NAMALWA (cell line): ENCODE measurements at places on chromosomes 5 and 9.

DNA sequence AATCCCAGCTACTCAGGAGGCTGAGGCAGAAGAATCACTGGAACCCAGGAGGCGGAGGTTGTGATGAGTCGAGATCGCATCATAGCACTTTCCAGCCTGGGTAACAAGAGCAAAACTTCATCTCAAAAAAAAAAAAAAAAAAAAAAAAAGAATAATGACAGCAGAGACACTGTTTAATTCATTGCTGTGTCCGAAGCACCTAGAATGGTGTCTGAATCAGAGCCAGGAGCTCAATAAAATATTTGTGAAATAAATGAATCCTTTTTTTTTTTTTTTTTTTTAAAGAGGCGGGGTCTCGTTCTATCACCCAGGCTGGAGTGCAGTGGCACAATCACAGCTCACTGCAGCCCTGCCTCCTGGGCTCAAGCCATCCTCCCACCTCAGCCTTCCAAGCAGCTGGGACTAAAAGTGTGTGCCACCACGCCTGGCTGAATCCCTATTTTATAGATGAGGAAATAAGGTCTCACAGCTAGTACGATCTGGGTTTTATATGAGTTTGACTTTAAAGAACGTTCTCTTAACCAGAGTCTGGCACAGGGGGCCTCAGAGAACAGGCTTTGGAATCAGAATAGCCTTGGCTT, 47.8 kb downstream of the THOC3 start:
- DNase-seq, result no peak

- no peak for DNase-seq
These were observed 3.2 kb upstream of the UHRF2 start for GRCh38 chr9:6409811-6410210.

- DNase-seq, result peak; percentile 59
These were observed 72.1 kb downstream of the LRSAM1 start for GRCh38 chr9:127523312-127523851.

DNA sequence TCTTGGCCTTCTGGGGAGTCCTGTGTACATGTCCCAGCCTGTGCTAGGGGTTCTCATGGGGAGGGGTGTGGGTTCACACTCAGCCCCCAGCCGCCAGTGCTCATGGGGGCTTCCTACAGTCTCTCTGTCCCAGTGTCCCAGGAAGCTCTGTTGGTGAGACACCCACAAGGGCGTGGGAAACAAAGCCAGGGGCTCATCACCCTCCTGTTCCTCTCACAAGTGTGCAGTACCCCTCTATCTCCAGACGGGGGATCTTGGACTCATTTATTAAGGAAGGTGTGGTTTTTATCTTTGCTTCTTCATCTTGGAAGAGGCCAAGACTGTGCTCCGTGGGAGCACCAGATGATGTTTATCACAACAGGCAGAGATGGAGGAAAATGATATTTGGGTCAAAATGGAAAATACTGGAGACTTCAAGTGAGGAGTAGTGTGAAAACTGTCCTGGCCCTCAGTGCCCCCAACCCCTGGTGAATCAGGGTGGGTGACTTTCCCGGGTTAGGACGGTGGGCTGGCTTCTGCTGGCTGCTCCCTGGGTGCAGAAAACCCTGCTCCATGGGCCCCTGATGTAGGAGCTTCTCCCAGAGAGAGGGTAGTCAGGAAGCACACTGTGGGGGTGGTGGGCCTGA, 15.2 kb downstream of the TMEM171 start:
- DNase-seq, result peak; percentile 72

DNA sequence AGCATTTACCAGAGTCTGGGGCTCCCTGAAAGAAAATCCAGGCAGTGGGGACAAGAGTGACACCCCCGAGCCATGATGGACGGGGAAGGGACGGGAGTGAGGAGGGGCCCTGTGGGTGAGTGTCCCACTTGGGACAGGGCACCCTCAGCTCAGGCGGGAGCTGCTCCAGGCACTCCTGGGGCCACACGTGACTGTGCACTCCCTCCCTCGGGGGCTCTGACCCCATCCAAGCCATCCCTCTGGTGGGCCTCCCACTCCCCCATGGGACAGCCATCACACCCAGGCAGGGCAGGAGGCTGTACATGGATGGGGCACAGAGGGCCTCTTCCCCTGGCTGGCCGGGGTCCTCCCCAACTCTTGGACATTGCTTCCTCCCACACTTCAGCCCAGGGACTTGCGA, 3.0 kb upstream of the CARD9 start:
- DNase-seq, result no peak

DNA sequence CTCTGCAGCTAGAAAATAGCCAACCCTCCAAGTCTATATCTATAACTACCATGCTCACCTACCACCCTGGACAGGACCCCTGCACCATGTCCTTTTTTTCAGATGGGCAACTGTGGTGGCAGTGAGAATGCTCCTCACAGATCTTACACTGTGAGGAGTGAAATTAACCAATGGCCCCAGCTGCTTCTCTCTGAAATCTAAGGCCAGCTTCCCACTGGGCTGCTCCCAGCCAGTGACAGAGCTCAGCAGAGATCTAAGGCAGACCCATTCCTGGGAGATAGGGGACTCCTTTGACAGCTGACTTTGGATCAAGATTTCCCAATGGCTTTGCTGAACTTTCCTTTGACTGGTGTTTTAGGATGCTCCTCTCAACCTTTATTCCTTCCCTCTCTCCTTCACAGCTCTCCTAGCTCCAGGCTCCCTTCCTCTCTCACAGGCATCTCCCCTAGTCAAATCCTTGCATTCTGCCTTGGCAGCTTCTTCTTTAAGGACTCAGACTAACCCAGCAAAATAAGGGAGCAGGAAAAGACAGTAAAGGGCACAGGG, 1.6 kb upstream of the ARAP3 start:
- DNase-seq, result no peak

GRCh38 chr5:74422671-74423070, 217.9 kb downstream of the ENC1 start:
- no peak for DNase-seq

DNA sequence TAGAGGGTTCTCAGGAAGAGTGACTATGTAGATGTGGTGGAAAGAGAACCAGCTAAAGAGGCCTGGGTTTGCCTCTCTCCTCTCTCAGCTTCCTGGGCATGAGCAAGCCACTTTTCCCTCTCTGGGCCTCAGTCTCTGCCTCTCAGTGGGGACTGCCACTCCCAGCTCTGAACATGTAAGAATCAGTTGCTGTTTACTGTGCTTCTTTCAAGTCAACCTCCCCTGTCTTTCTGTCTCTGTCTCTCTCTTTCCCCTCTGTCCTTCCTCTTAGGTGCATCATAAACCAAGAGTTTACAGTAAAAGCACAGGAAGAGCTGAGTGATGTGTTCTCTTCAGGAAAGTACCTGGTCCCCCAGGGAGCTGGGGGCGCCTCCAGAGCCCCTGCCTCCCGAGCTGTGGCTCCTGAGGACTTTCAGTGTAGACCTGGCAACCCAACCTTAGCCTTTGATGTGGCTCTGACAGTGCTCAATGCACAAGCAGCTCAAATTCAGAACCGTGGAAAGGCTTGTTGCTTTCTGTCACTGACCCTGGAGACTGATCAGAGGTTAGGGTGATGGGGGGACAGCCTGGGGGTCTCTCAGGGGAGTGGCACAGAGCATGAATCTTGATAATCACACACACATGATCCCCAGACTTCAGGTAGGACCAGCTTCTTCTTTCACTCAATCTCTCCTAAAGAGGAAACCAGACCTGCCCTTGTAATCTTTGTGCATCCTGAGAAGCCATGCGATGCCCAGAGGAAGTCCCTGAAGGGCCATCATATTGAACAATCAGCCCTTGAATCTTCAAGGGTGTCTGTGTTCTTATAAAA, 59.4 kb upstream of the TNFSF8 start:
- DNase-seq, result no peak

- DNase-seq, result no peak
These were observed 186.9 kb upstream of the TRIM32 start for GRCh38 chr9:116499986-116500871.

GRCh38 chr9:5869315-5870019, 21.2 kb upstream of the MLANA start:
- DNase-seq, result peak; percentile 48

DNA sequence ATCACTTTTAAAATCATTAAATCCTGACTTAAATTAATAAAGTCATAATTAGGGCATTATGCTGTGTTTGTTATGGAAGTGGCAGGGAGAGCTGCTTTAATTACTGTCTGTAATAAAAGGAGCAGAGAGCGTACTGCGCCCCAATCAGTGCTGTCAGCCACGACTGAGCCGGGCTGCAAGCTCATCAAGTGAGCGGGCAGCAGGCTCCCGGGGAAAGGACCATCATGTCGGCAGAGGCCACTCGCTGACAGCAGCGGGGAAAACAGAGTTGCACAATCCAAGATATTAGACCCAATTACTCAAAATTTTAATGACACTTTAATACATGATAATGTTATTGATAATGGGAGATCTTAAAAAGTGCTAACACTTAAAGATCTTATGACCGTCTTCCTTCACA, 181.6 kb downstream of the AP3B1 start:
- peak; percentile 49 for DNase-seq

DNA sequence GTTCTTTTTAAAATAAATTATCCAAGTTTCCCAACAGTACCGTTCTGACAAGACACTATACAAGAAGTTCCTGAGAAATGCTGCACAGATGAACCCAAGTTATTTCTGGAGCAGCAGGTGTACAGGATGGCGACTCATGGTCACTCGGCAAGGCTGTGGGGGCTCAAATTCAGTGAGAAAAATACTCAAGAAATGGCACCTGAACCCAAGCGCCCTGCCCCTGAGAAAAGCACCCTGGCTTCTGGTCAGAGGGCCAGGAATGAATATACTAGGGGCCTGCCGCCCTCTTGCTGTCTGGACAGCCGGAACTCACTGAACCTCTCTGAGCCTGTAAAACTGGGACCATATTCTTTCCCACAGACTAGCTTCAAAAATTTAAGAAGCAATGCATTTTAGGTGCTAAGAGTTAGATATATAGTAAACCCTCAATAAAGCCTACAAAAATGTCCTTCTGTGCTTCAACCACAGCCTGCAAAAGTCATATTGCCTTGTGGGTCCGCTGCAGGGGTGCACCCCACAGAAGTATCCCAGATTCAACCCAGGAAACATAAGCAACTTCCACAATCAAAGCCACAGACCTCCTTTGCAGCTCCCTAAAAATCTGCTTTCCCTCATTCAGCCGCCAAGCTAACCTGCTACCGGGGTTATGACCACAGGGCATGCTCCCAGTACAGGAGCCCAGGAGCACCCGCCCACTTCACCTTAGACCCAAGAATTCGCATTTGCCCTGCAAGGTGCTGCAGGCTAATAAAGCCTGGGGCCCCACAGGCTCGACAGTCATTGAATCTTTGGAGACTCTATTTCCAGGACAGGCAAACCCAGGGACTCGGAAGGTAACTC, 1.4 kb downstream of the RAPGEF1 start:
- peak; percentile 60 for DNase-seq

GRCh38 chr5:17169507-17169906, 47.9 kb upstream of the BASP1 start:
- DNase-seq, result no peak

DNA sequence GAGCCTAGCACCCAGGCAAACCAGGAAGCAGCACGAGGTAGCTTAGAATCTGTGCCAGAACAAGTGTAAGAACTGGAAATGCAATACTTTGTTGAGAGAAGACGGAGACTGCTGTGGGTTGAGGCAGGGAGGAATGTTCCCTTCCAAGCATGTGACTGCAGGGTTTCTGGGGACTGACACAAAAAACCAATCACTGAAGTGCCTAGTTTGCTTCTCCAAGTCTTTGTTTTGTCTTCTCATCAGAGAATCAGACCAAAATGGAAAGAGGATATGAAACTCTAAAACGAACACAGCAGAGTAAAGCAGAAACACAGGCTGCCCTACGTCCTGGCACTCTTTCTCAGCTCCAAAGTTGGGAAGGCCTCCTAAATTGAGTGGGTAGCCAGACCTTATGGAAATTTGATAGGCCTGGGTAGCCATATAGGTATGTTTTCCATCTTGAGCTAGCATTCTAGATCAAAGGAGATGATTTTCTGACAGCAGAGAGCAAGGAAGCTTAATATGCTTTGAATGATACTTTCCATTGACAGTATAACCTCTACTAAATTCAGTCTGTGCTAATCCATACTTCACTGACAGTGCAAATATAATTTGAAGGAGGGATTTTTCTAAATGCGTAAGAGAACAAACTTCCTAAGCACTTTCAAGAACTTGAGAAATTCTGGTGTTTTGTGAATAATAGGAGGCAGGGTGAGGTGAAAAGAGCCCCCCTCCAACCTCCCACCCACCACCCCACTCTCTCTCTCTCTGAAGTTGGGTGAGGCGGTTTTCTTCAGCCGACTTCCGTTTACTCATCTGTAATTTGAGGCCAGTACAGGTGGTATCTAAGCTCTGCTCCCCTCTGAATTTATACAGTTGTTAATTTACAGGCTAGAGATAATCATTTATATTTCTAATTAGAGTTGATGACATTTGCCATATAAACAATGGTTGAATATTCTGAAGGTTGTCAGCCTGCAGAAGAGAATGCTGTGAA, 5.5 kb downstream of the ADRB2 start:
- peak; percentile 70 for DNase-seq

DNA sequence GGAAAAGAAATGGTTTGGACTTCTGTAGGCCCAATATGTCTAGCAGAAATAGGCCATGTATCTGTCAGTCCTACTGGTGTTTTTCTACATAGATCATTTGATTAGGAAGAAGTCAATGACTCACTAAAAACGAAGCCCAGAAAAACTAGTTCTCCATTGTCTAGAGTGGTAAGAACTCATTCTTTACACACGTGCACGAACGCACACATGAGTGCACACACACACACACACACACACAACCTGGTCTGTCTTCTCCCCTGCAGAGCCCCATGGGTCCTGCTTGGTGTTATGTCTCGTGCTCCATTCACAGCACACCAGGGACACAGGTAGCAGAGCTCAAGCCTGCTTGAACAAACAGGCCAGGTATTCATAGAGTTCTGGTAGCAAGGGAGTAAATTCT, 14.9 kb upstream of the FCN1 start:
- no peak for DNase-seq

GRCh38 chr5:101608322-101608721, 687.8 kb downstream of the SLCO4C1 start:
- no peak for DNase-seq

DNA sequence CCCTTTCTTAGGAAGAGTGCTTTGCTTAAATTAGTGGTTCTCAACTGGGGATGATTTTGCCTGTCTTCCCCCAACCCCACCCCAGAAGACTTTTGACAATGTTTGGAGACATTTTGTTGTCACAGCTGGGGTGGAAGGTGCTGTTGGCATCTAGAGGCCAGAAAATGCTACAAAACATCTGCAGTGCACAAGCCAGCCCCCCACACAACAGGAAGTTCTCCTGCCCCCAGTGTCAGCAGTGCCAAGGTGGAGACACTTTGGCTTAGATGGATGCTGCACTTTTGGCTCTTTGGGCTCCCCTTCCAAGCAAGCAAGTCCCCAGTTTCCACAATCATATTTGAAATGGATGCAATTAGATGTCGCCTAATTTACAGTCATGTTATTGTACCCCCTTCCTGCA, 2.7 kb downstream of the HEMGN start:
- no peak for DNase-seq

GRCh38 chr5:1294835-1295649, at the start of gene TERT:
TERT (minus strand) TSS chr5:1295068; CDS start chr5:1294989, 79 bp downstream.
- DNase-seq, result peak; percentile 90

DNA sequence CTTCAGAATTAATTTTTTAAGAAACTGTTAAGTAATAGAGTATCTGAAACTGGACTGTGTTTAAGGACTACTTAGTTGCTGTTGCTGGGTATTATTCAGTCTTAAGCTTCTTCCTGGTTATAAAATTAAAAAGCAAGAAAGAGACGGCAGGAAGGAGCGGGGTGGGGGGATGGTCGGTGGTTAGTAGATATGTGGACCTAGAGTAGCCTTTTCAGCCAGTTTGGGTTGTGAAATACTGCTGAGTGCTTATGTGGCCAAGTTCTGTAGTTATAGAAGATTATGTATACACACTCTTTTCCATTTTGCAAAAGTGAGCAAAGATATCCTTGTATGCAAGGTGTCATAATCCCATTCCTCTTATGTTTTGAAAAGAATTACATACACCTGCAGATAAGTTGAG, 28.5 kb downstream of the TRIO start:
- peak; percentile 52 for DNase-seq

GRCh38 chr5:179321206-179321987, 23.9 kb downstream of the ADAMTS2 start:
- DNase-seq, result no peak
